ENCODE measurements at places on chromosomes 6 and 20.
A peak's percentile ranks its signal among the peaks of the same experiment; 100 is the strongest.

DNA sequence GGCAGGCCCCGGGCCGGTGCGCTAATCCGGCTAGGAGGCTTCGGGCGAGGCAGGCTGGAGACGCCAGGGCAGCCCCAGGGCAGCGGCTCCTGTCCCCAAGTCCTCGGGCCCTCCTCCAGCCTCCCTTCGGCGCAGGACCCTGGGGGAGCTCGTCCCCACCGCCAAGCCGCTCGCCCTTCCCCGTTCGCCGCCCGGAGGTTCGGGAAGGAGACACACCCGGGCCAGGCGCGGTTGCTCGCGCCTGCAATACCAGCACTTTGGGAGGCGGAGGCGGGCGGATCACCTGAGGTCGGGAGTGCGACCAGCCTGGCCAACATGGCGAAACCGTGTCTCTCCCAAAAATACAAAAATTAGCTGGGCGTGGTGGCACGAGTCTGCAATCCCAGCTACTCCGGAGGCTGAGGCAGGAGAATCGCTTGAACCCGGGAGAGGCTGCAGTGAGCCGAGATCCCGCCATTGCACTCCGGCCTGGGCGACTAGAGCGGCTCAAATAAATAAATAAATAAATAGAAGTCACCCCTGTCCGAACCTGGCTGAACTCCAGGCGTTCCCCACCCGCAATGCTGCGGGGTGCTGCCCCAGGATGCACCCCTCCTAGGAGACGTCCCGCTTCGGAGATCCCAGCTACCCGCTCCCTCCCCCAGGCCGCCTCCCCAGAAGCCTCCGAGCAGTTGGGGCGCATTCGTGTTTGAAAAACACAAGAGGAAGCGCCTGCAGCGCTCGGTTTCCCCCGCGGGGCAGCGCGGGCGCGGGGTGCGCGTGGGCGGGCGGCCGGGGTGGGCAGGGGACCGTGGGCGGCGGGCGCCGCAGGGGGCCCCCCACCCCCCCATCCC lies 27.5 kb downstream of the SERPINB9 start:
- no peak for DNase-seq

- no peak for DNase-seq
Observed at GRCh38 chr6:159836718-159837490, 36.8 kb downstream of the PNLDC1 start.

GRCh38 chr6:170462366-170463020 lies 90.6 kb downstream of the PSMB1 start:
- DNase-seq, result peak; percentile 88

DNA sequence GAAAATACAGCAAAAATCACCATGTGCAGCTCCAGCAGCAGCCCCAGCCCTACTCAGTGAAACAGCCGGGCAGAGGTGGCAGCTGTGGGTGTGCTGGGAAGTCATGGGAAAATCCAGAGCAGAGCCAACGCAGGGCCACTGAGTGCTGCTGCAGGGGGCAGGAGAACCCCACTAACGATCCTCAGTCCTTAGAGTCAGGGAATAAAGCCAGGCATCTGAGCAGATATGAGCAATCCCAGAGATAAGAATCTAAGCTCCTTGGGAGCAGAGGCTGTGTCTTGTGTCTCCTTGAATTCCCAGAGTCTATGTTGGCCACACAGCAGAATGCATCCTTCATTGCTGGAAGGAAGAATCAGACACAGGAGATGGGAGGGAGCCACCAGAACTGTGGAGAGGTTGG lies 493.1 kb upstream of the MAP3K7 start:
- DNase-seq, result no peak

DNA sequence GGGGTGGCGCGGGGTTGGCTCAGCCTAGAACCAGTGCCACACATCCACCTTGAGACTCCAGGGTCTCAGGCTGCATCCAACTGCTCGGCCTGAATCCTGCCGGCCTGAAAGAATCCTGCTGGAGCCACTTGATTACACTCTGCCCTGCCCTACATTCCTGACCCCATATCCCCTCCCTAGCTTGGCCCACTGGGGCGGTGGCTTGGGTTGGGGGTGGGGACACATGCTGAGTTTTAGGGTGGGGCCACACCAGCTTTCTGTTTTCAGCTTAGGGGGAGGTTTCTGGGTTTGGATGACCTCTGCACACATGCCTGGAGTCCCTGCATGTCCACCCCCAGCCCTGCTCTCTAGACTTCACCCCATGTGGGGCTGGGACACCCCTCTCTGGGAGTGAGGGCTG lies 6.8 kb downstream of the ITPR3 start:
- DNase-seq, result no peak

DNA sequence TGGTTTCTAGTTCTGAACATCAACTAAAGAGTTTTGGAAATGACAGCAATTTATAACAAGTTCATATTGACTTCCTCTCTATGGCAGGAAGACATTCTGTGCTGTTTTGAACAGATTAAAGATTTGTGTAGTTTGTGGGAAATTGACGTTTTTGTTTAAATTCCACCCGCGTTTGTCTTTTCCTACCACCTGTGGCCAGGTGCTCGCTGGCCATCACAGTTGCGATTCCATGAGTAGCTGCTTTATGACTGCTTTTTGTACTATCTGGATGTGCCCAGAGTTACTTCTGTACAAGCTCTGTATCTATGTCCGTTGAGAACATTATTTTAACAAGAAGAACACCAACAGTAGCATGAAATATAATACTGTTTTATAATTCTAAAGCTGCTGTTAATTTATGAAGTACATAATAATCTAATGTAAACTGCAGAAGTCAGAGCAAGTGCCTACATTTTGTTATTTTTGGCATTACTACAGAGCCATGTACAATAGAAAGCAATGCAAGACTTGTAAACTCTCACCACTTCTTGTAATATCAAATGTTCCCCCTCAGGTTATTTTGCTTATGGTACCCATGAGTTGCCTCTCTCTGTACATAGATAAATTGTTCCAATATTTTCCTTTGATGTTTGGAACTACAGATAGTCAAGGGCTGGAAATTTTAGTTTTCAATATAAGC lies 33.5 kb downstream of the ZBTB2 start:
- no peak for DNase-seq

DNA sequence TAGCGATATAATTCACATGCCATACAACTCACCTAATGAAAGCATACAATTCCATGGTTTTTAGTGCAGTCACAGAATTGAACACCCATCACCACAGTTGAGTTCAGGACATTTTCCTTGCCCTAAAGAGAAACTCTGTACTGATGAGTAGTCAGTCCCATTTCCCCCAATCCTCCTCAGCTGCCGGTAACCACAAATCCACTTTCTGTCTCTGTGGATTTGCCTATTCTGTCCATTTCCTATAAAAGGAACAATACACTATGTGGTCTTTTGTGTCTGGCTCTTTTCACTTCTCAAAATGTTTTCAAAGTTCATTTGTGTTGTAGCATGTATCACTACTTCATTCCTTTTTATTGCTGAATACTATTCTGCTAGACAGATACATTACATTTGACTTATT lies 67.9 kb upstream of the TGM3 start:
- DNase-seq, result no peak

GRCh38 chr6:166032366-166033200 lies 135.1 kb downstream of the TBXT start:
- no peak for DNase-seq

DNA sequence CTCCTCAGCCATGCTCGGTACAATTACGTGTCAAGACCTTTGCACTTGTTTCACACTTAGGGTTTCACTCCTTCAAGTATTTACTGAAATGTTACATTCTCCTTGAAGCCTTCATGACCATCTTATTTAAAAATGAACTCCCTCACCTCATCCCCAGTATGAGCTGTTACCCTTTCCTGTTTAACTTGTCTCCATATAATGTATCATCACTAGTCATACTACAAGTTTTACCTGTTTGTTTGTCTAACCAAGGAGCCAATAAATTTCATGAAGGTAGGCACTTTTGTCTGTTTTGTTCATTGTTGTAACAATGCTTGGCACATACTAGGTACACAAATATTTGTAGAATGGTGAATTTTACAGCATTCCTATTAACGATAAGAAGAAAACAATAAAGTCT lies 46.1 kb upstream of the MTRF1L start:
- DNase-seq, result no peak

DNA sequence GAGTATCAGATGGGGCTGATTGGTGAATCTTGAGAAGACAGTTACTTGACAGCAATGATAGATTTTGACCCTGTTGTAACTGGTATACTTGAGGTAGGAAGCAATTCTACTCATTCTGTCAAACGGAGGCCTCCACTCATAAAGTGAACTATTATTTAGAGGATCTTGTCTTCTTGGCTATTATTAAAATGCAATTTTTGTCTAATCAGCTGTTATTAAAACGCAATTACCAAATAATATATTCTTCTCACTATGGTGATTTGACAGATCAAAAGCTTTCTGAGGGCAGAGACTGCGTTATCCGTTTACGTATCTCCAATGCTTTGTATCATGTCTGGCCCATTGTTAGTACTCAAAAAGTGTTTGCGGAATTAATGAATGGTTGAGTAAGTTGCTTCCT lies 120.7 kb downstream of the MACROD2 start:
- DNase-seq, result no peak

DNA sequence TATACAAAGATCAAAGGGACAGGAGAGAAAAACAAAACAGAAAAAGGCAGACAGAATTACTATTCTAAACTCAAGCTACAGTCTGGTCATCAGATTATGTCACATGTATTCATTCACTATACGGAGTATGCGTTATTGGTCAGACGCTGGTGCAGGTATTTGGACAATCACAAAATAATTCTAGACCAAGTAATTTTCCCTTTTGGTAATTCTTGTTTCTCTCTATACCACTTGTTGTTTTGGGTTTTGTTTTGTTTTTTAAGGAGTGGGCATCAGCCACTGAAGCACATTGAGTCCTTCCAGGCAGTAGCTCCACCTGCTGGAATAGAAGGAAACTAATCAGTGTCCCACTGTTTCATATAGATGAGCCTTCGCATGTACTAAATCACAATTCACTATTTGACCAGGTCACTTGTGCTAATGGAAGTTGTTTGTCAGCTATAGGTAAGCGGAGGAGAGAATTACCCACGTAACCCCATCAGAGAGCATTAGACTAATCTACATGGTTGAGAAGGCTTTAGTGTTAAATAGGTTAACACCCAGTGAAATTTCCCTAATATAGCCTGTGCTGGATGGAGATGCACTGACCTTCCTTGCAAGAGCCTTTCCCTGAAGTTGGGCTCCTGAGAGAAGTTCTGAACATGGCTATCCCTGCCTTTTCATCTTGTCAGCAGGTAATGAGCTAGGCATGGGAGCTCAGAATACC lies 77.9 kb downstream of the TNFAIP3 start:
- DNase-seq, result no peak

DNA sequence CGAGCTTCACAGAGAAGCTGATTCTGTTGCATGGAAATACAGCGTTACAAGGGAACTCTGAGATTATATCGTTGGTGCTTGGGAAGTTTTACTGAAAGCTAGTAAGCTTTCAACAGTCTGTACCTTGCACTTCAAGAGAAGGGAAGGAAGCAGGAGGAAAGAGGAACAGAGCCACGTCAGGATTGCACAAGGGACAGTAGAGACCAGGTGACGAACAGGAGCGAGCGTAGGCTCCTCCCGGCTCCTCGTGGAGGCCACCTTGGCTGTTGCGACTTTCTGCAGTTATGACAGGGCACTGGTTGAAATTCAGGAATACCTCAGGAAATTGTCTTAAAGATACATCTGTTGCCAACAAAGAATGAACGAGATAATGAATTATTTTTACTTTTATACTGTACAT lies 18.8 kb downstream of the RTF2 start:
- no peak for DNase-seq

- DNase-seq, result no peak
Observed at GRCh38 chr6:88119769-88120168, 46.4 kb downstream of the CNR1 start.

DNA sequence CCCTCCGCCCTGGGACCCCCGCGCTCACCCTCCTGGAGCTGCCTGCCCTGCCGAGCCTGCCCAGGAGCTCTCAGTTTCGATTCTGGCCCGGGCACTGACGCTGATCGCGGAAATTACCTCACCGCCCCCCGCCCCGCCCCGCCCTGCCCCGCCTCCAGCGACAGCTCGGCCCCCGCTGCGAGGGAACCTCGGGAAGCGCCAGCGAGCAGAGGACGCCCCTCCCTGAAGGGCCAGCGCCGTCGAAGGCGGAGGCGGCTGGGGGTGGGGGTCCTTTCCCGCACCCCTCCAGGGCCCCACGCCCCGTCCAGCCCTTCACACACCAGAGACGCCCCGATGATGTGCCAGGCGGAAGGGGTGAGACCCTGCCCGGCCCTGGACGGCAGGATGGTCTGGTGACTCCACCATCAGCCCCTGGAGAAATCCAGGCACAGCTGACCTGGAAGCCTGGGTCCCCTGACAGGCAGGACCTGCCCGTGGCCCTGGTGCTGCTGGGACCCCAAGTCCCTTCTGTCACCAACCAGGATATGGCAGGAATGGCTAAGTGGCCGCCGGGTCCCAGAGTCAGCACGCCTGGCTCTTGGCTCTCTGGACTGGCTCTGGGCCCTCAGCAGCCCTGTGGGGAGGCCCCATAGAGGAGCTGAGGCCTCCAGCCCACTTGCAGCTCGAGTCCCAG lies at the start of gene HELZ2:
Gene HELZ2 (minus strand): TSS at position 84 of the 673 bp plus-strand sequence. CDS start 1,854 bp downstream, outside the sequence.
- DNase-seq, result peak; percentile 42

GRCh38 chr20:29079769-29080690 lies 2177.4 kb upstream of the DEFB115 start:
- DNase-seq, result no peak

DNA sequence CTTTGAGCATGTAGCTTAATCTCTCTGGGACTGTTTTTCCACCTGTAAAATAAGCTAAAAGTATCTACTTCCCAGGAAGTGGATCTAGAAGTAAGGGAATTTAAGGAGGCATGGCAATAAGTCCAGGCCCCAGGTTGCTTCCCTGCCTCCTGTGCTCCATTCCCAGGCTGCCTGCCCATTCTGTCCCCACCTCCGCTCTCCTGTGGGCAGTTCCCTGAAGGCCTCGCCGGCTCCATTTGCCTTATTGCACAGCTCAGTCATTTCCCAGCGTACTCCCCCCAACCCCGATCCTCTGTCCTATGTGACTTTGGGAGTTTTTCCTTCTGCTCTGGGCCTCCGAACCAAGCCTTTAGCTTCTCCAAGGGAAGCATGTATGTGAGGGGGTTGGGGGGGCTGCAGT lies 4.6 kb downstream of the SLC29A1 start:
- DNase-seq, result no peak

GRCh38 chr6:61592238-61592637 lies 693.8 kb downstream of the KHDRBS2 start:
- DNase-seq, result no peak

DNA sequence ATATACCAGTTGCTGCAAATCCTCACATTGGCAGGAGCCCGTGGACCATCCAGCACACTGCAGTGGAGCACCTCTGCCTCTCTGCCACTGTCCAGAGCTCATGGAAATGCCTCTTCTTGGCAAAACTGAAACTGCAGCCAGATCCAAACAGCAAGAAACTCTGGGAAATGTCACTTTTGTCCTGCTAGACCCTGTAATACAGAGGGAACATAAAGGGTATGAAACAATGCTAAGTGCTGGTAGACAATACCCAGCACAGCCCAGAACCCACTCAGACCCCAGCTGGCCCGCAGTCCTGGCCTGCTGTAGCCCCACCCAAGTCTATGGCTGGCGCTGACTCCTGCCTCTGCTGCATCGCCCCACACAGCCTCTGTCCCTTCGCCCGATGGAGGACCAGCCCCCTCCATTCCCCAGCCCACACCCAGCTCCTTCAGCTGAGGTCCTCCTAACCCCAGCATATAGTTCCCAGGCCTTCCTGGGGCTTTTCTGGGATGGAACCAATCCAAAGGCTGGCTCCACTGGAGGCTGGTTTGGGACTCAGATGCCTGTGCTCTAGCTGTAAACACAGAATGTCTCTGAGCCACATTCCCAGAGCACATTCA lies 242.5 kb downstream of the LRFN2 start:
- DNase-seq, result no peak

Data from NCI-H2029 (cell line).